A172 (cell line): ENCODE measurements at places on chromosomes 11 and 22. TPM values are rescaled to one million over a fixed set of nuclear protein-coding genes. Genes with fewer than 3 reads are reported as not detected.

GRCh38 chr22:47457021-47457420 lies 694.6 kb downstream of the TBC1D22A start:
- no peak for DNase-seq

Gene SYT8
- 2.1 TPM in 1 of 2 replicates, not detected in the other for total RNA-seq

DNA sequence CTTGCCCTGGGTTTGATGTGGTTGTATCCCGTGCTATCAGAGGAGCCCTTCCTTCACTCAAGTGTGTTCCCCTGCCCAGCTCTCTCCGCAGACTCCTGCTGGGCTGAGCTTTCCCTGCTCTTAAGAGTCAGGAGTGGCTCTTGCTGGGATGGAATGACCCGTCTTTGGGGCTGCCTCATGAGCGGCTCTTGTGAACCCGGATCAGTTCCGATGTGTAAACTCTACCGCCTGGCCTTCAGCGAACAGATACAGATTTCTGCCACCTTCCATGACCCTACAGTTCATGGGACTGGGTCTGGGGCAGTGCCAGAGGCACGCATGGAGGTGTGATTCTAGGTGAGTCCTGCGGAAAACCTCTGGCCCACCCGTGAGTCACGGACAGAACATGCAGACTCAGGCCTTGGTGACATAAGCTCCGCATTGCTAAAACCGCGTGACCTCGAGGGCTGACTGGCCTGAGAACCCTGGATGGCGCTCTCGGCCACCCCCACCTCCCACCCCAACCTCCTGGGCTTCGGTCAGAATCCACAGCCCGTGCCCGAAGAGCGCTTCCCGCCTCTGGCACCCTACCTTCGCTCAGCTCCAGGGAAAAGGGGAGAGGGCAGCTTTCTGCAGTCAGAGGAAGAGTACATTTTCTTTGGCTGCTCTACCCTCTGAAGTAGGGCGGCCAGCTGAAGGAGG lies 1.3 kb upstream of the ZBTB16 start:
- no peak for DNase-seq

DNA sequence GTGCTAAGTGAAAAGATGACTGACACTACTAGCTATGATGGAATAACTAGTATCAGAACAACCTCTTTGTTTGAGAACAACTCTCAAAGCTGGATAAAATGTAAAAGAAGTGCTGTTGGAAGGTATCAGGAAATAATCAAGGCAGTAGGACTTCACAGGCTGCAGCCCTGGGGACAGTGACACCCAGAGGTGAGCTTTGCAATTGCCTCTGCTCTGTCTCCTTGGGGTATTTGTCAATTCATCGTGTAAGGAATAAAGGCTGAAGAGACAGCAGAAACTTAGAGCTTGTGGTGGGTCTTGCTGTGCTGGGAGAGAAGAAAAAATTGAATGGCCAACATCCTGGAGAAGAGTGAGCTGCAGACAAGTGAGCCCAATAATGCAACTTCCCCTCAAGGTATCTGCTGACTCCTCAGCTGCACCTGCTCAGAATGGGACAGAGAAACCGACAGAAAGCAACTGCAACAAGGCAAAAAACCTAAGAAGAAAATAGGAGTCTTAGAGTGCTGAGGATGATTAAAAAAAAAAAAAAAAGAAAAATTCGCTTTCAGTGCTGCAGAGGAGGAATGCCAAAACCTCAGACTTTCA lies 141.1 kb downstream of the RCN1 start:
- DNase-seq: peak; percentile 14

DNA sequence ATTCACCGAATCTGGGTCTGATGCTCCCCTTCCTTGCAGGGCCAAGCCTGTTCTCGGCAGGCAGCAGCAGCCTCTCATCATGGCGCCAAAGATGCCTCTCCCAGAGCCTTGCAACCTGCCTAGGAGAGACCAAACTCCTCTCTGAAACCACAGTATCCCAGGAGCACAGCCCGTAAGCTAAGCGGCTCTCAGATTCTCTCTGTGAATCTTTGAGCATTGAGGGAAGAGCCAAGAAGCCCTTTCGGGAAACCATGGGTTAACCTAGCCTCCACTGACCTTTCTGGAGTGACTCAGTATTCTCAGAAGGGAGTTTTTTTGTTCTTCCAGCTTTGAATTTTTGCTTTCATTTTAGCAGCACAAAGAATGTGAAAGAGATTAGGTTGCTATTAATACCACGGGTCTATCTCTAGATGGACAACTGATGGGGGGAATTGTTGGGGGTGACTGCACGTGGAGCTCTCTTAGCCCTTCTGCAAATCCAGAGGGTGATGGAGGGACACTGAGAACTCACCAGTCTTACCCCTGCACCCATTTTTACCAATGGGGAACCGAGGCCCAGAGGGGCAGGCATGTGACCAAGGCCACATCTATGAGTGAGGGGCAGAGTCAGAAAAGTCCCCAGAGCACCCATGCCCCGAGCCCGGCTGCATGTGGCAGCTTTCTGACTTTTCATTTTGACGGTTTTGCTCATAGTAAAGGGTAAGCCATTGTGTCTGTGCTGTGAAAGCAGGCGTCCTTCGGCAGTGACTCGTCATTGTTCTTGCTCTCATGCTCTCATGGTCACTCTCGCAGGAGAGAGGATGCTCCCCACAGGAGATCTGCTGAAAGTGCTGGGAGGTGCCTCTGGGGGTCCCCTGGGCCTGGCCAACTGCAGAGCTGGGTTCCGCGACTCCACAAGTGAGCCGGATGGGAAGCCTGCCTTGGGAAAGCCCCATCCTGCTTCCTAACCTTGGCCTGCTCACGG lies 36.0 kb downstream of the IRAG1 start:
- peak; percentile 73 for DNase-seq
